Cardiac muscle cell (in vitro differentiated cells and primary cell): ENCODE measurements at places on chromosomes 7 and 10. TPM values are rescaled to one million over a fixed set of nuclear protein-coding genes. Genes with fewer than 3 reads are reported as not detected.

DNA sequence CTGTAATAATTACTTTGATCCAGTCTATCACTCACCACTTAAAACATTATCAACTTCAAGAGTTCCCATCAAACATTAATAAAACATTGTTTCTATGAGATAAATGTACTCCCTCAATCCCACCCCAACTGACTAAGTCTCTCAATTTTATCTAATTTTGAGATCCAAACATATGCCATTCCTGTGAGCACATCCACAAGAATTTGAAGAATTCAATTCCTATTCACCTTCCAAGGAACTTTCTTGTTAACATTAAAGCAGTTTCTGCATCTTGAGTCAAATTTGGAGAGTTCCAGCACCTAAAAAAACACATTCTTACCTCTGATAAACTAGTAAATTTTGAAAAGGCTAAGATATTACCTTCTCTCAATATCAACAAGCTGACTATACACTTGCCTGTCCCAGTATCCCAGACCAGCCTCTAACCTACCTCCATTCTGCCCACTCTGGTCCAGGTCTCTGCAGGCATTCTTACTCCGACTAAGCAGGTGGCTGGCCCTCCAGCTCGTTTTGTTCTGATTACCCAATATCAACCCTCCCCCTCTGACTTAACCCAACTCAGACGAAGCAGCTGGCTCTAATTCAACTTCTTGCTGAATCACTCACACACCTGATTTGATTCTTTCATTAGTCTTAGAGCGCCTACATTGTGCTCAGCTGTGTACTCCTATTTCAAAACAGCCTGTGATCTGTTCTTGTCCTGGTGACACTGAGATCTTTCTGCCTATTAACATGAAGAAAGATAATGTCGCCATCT, 275.2 kb downstream of the IPMK start:
- no peak for DNase-seq

DNA sequence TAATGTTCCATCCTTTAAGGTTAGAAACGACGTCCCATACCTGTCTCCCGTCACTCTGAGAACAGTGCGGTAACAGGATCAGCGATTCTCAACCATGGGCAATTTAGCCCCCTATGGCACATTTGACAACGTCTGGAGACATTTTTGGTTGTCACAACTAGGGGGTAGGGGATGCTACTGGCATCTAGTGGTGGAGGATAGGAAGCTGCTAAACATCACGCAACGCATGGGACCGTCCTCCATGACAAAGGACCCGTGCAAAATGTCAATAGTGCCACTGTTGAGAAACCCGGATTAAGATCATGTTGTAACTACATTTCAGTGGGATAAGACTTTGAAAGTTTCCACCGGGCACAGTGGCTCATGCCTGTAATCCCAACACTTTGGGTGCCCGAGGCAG, 5.0 kb upstream of the PAXIP1 start:
- peak; percentile 30 for DNase-seq

GRCh38 chr10:74363727-74364126, 212.7 kb downstream of the ADK start:
- no peak for DNase-seq

DNA sequence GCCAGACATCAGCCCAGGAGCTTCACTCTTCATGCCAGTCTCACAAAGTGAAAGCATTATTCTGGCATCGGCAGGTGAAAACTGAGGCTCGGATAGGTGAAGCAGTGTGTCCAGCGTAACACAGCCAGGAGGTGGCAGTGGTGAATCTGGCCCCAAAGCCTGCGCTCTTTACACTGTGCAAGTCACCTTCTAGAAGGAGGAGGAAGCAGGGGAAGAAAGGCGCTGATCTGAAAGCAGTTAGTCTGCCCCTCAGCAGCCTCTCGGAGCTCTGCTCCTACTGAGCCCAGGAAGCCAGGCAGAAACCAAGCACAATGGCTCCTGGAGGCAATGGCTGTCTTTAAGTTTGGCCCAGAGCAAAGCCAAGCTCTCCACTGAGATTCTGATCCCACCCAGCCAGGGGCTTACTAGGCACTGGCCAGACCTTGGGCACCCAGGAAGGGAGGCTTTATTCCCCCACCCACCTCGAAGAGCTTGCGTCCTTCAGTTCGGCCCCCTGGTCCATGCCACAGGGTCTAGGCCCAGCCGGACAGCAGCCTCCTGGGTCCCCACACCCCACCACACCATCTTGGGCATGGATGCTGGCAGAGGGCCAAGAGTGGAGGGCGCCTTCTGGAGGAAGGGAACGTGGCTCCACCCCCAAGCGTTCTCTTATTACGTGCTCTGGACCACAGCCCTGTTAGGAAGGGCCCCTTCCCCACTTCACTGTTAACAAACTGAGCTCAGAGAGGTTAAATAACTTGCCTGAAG, 104.5 kb downstream of the GRID1 start:
- DNase-seq = no peak

DNA sequence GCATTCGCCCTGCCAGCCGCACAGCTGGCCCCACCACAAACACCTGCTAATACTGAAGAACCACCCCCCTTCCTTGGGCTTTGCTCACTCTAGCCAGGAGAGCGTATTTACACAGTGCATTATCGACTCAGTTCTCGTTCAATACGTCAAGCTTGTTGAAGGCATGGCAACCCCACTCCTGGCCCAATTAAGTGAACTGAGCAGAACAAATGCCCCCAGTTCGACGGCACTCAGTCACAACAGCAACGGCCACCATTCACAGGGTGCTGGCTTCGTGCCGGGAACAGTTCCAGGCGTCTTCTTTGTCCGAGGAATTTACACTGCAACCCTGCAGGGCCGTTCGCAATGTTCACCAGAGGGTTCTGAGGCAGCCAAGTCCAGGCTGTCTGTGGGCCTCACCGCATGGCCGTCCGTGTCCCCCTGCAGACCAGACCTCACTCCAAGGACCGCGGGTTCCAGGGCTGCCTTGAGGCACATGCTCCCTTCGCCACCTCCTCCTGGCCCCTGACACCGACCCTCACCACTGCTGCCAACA, 175.3 kb downstream of the DIP2C start:
- DNase-seq = no peak

- DNase-seq = no peak
Measured at GRCh38 chr10:70678757-70679489, 6.6 kb downstream of the ADAMTS14 start.

- no peak for DNase-seq
Measured at GRCh38 chr10:121516093-121516865, 82.0 kb downstream of the FGFR2 start.

DNA sequence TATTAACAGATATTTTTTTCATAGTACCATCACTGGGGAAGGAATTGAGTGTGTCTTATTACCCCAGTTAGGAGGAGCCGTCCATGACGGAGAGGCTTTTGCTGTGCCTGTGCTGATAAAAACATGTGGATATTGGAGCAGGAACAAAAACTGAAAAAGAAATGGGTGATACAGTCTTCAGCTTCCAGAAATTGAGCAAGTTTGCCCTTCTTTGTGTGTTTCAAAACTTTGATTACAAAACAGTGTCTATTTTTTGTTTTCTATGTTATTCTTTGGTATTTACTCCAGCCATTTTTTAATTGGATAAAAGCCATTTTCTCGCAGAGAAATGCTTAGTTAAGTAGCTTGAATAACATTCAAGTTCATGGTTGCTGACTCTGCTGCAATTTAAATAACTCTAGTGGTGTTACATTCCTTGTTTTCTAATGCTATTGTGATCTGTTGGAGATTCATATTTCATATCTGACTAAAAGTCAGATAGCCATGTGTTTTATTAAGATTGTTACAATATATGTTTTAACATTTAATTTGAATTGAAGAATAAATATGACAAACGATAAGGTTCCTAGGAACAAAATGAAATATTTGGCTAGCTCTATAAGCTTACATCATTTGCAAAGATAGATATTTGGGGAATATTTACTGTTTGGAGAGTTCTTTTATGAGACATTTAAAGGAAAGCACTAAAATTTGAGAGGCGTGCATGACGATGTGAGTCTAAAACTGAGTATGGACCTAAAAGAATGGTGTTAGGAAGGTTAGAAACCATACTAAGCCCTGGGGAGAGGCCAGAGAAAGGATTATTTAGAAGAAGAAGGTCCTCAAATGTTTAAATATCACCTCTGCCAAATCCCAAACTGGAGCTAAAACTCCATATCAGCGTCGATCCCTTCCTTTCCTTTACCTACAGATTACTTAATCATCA, 747.3 kb upstream of the CELF2 start:
- no peak for DNase-seq

- peak; percentile 49 for DNase-seq
Measured at GRCh38 chr10:63692220-63692896, 171.2 kb downstream of the REEP3 start.

DNA sequence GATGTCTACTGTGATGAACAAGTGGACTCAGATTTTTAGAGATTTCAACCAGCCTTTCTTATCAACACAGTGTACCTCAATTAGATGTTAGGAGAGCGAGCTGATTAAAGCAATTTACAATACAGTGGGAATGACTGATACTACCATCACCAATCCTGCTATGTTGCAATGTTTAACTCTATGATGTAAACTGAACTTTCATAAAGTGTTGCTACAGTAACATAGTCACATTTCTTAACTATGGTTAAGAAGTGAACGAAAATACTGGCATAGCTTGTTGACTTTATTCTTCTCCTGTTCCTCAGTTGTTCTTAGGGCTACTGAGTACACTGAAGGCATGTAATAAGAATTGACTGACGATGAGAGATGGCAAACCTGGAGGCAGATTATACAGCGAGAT, 139.8 kb downstream of the MYOF start:
- no peak for DNase-seq

- DNase-seq = no peak
Measured at GRCh38 chr10:61049386-61049785, 105.4 kb upstream of the RHOBTB1 start.

DNA sequence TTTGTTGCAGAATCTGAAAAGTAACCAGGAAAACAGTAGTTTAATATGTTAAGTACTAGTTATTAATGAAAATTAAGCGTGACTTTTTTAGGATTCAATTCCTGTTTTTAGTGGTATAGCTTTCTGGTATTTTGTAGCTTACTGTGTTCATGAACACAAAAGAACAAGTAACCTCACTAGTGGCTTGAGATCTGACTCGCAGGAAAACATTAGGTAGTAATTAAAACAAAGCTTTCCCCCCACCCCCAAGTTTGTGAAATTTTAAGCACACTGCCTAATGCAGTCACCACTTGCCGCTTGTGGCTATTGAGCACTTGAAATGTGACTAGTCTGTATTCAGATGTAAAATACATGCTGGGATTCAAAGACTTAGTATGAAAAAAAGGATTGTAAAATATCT, 102.5 kb upstream of the RPA3 start:
- DNase-seq = no peak

DNA sequence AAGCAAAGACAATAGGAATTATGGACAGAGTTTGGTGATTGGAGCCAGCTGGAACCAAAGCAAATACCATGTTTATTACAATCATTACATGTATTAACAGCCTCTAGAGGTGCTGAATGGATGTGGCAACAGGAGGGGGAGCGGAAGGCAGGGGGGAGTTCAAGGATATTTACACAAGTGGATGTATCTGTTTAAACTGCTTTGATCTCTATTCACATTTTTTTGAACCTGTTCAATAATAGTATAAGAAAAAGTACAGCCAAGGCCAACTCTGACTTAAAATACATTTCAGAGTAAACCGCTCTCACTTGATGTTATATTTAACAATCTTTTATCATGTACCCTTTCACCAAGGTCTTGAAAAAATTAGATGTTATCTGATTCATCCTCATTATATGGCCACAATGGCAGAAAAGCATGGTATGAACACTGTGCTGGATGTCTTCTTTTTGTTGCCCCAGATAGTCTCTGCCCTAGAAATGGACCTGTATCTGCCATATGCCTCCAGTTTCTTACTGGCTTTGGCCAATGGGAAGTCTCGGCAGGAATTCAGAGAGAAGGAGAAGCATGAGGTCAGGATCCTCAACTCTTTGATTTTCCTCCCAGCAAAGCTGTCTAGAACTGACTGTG, 88.2 kb upstream of the FAM133B start:
- DNase-seq = no peak

DNA sequence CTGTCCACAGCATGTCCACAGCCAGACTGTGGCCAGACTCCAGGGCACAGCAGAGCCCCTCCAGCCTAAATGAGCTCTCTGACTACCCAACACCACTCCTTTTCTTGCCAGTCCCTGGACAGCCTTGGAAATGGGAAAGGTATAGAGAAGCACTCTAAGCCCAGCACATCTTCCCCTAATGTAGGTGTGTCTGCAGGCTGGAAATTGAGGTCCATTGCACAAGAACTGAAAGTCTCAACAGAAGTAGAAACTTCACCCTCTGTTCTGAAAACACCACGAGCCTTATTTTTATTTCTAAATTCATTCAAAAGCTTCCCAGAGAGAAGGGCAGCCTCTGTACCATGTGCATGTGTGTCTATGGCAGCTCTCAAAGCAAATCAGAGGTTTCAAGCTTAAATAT, 3.7 kb upstream of the KCNMA1 start:
- no peak for DNase-seq

DNA sequence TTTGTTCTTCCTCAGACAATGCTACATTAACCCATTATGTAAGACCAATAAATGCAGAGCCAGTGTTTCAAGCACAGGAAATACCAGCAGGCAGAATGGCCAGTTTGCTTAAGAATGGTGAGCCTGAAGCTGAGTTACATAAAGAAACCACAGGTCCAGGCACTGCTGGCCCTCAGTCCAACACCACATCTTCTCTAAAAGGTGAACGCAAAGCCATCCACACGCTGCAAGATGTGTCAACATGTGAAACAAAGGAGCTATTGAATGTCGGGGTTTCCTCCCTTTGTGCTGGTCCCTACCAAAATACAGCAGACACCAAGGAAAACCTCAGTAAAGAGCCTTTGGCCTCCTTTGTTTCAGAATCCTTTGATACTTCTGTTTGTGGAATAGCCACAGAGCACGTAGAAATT, 63.8 kb downstream of the TASOR2 start:
- no peak for DNase-seq

The NPSR1 gene
- total RNA-seq = not detected in 2 replicates

The CADPS2 gene
- total RNA-seq = 15.0 and 17.3 TPM in 2 replicates

The SPDYE8 gene
- not detected in 2 replicates for total RNA-seq

The NACAD gene
- 1.2 and 2.1 TPM in 2 replicates for total RNA-seq

The OR2A1 gene
- total RNA-seq = not detected in 2 replicates

The EMX2 gene
- not detected in 2 replicates for total RNA-seq

The OPN1SW gene
- total RNA-seq = not detected in 2 replicates

The SPDYE5 gene
- not detected in 2 replicates for total RNA-seq
